ENCODE measurements at places on chromosomes 3 and 15.

DNA sequence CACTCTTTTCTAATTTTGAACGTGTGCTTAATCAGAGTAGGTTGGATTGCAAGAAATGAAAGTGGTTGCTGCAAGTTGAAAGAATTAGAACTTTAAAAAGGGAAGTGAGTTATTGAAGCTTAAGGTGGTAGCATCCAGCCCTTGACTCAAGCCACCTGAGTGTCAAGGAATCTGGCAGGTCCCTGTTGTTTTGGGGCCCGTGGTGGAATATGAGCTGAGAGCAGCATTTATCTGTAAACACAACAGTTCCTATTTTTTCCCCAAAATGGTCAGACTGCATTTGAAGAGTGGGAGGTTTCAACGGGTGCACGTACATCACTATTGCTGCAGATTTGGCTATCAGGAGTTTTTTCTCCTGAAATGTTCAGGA is 1.7 kb downstream of the ITPR1 start:
- DNase-seq: no peak

DNA sequence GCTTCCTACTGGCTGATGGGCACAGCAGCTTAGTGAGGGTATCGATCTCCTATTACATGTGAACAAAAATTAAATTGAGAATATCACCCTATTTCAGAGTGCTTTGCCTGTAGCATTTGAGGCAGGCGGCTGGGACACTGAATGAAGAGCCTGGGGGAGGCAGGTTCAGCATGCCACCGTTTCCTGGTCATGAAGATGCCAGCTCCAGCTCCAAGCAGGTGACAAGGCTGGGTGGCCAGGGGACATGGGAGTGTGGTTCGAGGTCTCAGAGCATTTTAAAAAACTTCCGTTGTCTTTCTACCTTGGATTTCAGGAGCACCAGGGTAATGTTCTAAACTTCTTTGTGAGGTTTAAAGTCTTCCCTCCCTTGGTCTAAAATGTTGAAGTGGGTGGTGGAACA is 158.2 kb downstream of the RPLP1 start:
- no peak for DNase-seq

DNA sequence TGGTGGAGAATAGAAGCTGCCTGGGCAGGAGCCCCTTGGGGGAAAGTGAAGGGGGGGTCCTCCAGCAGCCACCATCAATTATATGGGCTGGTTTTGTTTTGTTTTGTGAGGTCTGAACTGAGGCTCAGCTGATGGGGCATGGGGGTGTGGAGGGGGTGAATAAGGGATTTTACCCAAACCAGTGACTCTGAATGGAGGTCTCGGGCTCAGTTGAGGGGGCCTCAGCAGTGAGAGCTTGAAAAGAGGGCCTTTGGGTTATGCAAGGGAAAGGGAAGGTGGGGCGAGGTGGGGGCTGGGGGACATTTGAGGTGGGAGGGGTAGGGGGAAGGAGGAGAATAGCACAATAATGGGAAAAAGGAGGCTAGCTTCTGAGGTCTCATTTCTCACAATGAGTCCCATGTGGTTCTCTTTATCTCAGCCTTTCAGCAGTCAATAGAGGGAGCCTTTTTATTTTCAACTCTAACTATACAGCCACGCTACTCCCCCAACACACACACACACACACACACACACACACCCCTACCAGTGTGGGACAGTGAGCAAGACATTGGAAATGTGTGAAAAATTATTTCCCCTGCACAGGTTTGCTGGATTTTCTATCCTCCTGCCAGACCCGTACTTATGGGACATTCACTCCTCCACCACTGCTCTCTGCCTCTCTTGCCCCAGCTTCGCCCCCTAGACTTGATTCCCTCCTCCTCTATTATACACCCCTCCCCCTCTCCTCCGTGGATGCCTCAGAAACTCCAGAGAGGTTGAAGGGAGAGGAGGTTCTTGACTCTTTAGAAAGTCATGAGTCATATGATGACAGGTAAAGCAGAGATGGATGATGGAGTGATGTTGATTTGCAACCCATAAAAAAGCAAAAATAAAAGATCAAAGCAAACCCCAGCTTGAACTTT is 96.0 kb downstream of the GTPBP8 start:
- no peak for DNase-seq

DNA sequence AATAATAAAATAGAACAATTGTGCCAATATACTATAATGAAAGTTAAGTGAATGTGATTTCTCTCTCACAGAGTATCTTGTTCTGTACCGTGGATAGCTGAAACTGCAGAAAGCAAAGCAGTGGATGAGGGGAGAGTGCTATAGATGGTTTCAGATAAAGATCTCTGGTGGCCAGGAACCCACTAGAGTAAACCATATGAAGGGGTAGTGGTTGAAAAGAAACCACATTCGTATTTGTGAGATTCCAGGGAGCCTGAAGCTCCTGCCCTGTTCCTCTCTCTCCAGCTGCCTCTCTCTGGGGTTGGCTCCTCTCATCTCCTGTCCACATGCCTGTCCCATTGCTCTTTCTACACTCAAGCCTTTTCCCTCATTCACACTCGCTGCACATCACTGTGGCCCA is 8.9 kb downstream of the ABHD17C start:
- DNase-seq: no peak

- DNase-seq: no peak
Observed at GRCh38 chr15:44300572-44300971, 12.1 kb downstream of the GOLM2 start.

DNA sequence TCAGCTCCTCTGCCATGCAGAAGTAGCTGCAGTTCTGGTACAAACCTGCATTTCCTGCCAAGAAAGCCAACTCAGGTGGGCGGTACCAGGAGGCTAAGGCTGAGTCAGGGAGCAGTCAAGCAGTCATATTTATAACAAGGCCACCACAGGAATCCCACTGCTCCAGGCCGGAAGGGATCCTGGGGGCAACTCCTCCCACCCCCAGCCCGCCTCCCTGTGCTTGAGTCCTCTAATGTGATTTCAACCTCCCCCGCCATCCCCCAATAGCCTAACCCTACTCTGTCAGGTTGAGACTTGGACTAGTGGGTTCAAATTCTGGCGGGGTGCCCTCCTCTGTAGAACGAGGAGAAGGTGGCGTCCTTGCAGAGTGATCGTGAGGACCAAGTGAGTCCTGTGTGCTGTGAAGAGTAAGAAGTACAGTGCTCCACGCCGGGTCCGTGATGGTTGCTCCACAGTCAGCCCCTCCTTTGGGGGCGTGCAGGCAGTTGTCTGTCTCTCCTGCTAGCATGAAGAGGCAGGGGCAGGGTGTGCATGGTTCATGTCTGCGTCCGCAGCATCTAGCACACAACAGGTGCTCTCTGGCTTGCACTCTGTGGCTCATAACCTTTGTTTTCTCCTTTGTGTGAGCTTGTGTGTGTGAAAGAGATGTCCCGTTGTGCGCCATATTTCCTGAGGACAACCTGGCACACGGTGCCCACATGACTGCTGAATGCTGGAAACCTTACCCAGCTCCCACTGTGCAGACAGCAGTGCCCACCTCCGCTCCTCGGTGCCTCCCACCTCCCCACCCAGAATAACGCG is 78.3 kb downstream of the SMAD6 start:
- no peak for DNase-seq

- no peak for DNase-seq
Observed at GRCh38 chr15:52008698-52009434, 10.2 kb upstream of the MAPK6 start.

GRCh38 chr3:19149368-19149767 is 1.1 kb downstream of the KCNH8 start:
- DNase-seq: no peak

DNA sequence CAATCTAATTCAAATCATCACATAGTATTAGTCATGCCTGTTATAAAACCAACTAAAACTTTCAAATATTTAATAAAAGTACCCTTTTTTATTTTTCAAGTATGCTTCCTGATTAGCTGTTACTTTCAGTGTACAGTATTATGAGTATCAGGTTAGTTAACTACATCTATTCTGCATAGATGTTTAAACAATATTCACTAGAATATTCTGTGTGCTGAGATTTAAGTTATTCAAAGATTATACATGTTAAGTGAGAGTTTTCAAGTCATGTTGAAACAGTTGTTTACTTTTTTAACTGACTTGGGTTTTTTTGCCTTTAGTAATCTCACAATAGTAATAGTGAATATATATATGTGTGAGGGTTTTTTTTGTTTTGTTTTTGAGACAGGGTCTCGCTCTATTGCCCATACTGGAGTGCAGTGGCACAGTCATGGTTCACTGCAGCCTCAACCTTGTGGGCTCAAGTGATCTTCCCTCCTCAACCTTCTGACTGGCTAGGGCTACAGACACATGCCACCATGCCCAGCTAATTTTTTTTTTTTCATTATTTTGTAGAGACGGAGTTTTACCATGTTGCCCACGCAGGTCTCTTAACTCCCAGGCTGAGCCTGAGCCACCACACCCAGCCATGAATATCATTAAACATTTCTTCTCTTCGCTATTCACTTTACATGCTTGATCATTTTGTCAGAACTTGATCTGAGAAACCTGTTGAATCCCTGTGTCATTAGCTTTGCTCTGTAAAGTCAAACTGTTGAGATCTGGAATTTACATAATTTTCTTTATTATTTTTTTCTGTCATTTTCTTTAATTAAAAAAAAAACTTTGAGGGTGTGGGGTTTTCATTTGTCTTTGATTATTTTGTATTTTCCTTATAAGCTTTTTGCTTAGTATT is 286.2 kb upstream of the UBE2E1 start:
- no peak for DNase-seq

- DNase-seq: no peak
Observed at GRCh38 chr3:150096700-150097587, 126.2 kb upstream of the PFN2 start.

DNA sequence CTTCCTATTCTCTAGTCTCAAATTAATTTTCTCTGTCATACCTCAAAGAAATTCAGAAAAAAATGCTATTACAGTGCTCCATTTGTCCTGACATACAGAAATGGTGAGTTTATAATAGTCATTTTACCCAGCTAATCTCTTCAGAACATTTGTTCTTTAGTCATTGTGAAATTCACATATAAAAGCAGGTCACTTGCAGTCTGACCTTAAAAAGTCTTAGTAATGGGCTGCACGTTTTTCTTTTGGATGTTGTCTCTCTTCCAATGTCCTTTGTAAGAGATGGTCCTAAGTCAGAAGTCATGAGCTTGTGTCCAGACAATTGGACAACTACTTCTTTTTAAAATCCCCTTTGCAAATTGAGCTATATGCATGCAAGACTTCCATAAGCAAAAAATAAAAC is 17.0 kb upstream of the IL1RAP start:
- no peak for DNase-seq

DNA sequence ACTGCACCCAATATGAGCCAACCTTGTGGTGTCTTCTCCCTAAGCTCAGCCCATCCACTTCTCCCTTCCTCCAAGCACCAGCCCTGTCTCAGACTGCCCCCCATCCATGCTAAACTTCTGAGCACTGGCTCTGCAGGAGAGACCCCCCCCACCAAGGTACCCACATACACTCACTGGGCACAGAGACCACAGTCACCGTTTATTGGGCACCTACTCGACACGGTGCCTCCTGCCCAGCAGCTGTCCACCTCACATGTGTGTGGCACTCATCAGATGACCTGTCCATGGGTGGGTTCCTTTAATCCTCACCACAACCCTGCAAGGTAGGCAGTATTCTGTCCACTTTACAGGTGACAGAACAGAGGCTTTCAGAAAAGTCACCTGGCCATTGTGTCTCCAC is 22.3 kb upstream of the SFMBT1 start:
- DNase-seq: no peak

GRCh38 chr15:59812889-59813288 is 123.8 kb upstream of the BNIP2 start:
- no peak for DNase-seq

DNA sequence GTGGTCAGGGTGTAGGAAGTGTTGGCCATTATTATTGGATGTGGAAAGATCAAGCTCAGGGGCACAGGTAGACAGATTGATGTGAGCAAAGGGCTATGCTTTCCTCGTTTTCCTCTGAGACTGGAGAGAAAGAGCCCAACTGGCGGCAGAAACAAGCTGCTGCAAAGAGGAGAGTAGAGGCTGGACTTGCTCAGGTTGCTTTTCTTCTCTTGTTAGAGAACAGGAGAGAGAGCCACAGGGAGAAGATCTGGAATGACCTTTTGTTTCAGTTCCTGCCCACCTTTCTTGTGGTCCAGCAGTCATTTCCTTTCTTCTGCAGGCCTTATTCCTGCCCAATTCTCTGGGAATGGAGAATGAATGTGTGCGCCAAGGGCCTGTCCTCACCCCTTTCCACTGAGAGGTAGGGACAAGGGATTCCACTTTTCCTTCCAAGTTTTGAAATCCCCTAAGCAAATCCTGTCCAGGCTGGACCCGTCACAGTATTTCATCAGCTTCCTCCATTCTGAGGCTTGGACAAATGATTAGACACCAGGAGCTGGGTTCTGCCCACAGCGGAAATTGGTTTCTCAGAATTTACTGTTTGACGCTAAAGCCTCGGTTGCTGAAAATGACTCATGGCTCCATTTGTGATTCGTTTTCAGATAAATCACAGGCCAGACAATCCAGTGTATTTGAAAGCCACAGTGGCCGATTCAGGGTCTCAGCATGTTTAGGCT is 16.1 kb downstream of the ZNF80 start:
- DNase-seq: no peak

- DNase-seq: no peak
Observed at GRCh38 chr15:53126144-53126543, 336.0 kb upstream of the ONECUT1 start.

DNA sequence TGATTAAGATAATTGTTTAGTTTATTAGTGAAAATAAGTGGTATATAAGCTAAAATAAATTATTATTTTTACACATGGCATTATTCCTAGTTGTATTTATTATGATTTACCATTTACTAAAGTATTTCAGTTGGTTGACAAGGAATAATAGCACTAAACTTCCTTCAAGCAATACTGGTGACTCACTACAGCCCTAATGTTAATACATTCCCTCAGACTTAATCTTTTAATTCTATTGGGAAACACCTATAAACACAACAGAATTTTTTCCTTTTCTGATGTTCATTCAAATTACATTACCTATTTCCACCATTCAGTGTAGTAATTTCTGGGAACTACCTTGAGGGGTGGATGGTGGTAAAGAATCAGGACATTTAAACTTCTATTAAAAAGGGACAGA is 264.0 kb downstream of the TIGIT start:
- no peak for DNase-seq

DNA sequence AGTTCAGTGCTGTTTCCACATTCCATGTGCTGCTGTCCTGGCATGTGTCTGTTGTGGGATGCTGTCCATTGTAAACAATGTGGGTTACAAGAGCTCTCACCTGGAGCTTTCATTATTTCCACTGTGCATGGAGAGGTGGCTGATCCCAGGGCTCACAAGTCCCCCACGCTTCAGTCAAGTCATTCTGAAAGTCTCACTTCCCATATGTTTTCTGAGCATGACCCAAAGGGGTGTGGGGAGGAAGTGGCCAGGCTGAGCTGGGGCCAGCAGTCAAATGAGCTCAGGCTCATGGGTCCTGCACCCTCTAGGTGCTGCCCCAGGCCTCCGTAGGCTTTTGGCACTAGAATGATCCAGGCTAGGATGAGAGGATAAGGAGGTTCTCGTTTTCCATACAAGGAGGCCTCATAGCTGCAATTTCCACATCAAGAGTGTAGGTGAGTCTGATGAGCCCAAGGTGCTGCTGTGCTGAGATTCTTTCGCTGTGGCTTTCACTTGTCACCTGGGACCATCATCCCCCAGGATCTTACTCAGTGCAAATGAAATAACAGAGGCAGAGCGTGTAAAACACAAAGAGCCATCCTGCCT is 22.0 kb downstream of the STARD5 start:
- DNase-seq: no peak

Data from C1 segment of cervical spinal cord (tissue), 14 donors.